ENCODE measurements at places on chromosomes 1 and 21. TPM values are rescaled to one million over a fixed set of nuclear protein-coding genes. Genes with fewer than 3 reads are reported as not detected.

The DPYD gene
- 10.7 TPM for total RNA-seq

The ST6GALNAC5 gene
- total RNA-seq, result not detected

The CDA gene
- not detected for total RNA-seq

The RNU1-2 gene
- 1,043 TPM for total RNA-seq

The RGS13 gene
- not detected for total RNA-seq

The GOLT1A gene
- not detected for total RNA-seq

The C1orf226 gene
- total RNA-seq, result 0.20 TPM

The SMYD2 gene
- 37.4 TPM for total RNA-seq

The TMPRSS2 gene
- not detected for total RNA-seq

The NFIA gene
- 1.9 TPM for total RNA-seq

The GREM2 gene
- total RNA-seq, result not detected

The TNNT2 gene
- not detected for total RNA-seq

The CHI3L1 gene
- total RNA-seq, result not detected

The LYPD8 gene
- total RNA-seq, result not detected

The FCGR1A gene
- not detected for total RNA-seq

The ZNF593OS gene
- not detected for total RNA-seq

The TAS1R1 gene
- not detected for total RNA-seq

The LRRC71 gene
- total RNA-seq, result not detected

The SPATA1 gene
- 2.5 TPM for total RNA-seq

The WNT4 gene
- total RNA-seq, result not detected

Measured in activated CD8-positive, alpha-beta T cell treated with anti-CD3 and anti-CD28 coated beads for 36 hours (primary cell).